Kidney capillary endothelial cell (primary cell): ENCODE measurements at places on chromosomes 4 and X.

GRCh38 chr4:73170518-73171198 lies 87.9 kb downstream of the ANKRD17 start:
- no peak for DNase-seq

GRCh38 chrX:153491351-153491914 lies 3.3 kb upstream of the BGN start:
- no peak for DNase-seq

DNA sequence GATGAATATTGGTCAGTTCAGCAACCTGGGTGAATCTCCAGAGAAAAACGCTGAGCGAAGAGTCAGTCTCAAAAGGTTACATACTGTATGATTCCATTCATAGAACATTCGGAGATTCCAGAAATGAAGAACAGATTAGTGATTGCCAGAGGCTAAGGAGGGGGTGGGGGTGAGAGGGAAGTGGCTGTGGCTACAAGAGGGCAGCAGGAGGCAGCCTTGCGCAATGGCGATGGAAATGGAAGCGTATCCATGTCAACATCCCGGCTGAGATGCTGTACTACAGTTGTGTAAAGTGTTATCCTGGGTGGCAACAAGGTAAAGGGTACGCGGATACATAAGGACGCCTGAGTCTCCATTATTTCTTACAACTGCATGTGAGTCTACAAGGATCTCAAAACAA lies 18.0 kb downstream of the LYAR start:
- DNase-seq = no peak

DNA sequence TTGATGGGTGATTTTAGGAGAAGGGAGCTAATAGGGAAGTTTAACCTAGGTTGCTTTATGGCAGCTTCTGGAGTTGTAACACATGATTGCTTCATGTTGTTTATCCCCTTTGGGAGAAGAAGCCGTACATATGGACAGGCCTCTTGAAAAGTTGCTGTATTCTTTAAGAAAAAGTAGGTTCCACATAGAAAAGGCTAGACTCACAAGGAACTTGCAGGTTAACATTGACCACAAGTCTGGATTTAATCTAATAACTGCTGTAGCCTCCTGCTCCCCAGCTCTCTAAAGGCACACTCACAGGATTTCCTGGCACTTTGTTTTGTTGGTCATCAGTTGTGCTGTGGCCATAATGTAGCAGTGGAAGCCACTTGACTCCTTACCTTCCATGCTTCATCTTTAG lies 19.7 kb downstream of the FNIP2 start:
- DNase-seq = no peak

DNA sequence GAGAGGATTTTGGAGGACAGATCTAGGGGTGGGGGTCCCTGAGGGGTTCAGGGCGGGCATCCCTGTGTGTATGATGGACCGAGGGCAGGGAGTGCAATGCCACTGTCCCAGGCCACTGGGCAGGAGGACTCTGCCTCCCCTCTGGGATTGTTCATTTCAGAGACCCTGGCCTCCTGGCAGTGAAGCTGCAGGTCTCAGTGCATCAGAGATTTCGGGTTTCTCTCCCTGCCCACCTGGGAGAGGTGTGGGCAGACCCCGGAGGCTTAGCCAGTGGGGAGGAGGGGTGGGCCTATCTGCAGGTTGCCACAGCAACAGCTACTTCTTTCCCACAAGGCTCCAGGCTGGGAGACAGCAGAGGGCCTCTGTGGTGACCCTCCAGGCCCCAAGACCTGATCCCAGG lies 80.1 kb upstream of the LRPAP1 start:
- no peak for DNase-seq

DNA sequence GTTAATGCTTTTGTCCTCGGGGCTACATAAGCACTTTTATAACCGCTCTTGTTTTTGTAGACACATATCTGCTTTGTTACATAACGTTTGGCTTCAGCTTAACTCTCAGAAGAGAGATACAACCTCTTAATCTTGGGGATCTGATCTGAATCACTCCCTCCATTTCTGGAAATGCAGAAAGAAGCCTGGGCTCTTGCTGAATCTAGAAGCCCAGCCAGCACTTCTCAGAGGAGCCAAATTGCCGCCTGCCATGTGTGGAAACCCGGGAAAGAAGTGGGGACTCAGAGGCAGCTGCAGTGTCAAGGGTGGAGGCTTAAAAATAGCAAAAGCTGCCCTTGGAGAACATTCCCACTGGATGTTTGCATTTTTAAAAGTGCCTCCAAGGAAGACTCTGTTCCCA lies 69.3 kb upstream of the LDB2 start:
- DNase-seq = no peak

DNA sequence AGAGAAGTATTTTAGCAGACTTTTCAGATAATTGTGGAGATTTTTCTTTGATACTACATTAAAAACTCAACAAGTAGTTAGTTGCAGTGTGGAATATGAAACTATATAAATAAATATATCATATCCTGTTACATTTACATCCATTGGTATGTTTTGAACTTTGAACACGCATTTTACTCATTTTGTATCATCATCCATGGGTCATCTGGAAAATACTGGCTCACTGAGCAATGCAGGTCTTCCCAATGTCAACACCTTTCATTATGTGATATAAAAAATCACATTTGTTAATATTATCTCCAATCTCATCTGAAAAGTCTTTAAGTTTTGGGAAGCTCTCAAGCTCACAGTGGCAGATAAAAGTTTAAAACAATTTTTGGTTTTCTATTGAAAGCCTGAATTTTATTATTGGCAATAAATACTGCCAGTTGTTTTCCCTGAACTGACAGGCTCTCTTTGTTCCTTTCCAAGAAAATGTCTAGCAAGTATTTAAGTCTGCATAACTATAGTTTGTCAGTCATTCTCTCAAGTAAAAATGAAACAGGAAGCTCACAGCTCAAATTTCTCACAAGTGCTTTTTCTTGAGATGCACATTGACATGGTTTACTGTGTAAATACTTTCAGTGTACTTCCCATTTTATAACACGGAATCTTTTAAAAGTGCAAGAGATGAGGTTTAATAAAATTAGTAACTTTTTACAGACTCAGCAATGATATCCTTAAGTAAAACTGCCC lies 183.5 kb upstream of the GPC4 start:
- DNase-seq = no peak

- DNase-seq = no peak
These were observed 18.7 kb downstream of the DCHS2 start for GRCh38 chr4:154472858-154473257.

- DNase-seq = no peak
These were observed 129.9 kb downstream of the CCNG2 start for GRCh38 chr4:77286906-77287305.
